ENCODE measurements at places on chromosomes 6 and 20. TPM values are rescaled to one million over a fixed set of nuclear protein-coding genes. Genes with fewer than 3 reads are reported as not detected.

GRCh38 chr6:71386215-71386614, 97.6 kb downstream of the OGFRL1 start:
- DNase-seq, result peak; percentile 88

GRCh38 chr6:165497472-165497871, 165.6 kb downstream of the PDE10A start:
- DNase-seq, result no peak

DNA sequence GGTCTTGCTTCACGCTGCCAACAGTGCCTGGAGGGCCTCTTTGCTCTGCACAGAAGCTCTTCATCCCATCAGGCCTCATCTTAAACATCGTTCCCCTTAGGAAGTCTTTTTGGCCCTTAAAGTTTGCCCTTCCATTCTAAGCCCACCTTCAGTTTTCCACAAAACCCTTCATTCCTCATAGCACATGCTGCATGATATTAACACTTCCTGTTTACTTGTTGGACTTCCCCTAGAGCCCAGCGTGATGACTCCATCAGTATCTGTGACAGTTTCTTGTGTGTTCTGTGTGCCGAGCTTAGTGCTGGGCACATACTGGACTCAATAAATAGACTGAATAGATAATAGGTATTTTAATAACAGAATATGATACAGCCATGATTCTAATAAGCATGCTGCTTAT, 2.2 kb downstream of the NT5DC1 start:
- no peak for DNase-seq

DNA sequence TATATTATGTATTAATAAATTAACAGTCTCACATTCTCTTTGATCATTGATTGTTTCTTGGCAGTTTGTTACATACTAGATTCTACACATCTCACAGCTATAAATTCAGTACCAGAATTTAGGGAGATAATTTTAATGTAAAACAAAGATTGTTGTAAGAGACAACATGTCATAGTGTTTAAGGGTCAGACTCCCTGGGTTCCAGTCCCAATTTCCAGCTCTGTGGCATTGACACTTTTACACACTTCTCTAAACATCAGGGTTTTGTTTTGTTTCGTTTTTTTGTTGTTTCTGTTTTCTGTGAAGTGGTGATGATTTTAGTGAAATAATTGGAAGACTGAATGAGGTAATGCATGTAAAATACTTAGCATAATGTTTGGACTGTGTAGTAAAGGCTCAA, 19.9 kb downstream of the ADGRB3 start:
- no peak for DNase-seq

The SLC22A2 gene
- polyA plus RNA-seq, result not detected

- DNase-seq, result no peak
Observed at GRCh38 chr6:134628154-134628553, 310.2 kb upstream of the SGK1 start.

The BPIFB2 gene
- not detected for polyA plus RNA-seq
